ENCODE measurements at places on chromosomes 4 and X.

GRCh38 chrX:129721870-129722269 lies 16.9 kb upstream of the XPNPEP2 start:
- DNase-seq = no peak

- no peak for DNase-seq
These were observed 997.4 kb upstream of the PRKX start for GRCh38 chrX:4710618-4711433.

DNA sequence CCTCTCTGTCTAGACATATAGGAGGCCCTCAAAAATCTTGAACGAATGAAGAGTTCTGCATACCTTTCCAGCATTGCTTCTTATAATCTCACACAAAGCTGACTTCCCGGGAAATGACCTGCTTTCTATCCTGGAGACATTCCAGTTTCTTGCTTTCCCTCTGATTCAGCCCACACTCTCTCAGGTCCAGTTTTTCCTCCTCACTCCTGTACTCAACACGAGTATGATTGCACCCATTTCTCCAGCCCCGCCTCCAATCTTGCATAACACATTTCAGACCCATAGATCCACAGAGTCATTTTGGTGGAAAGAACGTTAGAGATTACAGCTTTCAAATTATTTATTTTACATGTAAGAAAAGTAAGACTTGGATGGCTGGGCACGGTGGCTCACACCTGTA lies 127.5 kb upstream of the TLR3 start:
- no peak for DNase-seq

- no peak for DNase-seq
These were observed 380.6 kb downstream of the MAPK10 start for GRCh38 chr4:85979276-85979675.

DNA sequence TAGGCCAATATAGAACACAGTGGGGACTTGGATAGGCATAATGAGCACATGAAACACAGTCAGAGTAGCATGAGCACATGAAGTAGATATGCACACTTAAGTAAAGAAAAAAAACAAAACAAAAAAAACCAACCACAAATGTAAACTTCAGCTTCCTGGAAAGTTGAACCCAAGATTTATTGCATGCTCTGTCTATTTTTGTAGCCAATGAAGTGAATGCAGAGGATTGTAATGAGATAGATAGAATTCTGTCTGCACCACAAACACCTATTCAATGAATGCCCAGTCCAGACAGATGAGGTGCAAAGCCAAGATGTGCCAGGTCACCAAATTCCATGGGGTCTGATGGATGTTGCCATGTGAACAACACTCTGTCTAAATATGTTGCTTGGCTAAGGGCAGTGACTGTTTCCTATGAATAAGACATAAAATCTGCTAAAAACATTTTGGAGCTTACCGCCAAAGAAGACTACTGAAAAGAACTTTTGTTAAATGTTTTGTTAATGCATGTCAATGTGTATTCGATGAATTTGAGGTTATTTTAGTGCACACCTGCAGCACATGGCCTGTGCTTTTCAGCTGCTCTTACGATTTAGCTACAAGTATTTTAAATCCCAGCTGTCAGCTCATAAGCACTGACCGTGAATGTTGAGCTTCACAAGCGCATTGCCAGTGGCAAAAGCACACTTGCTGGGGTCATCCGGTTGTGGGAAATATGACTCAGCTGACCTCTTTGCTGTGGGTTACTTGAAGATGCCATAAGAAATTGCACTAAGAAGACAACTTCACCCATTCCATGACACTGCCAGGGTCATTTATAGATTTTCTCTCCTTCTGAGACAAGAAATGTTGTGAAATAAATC lies 374.8 kb upstream of the GNPDA2 start:
- no peak for DNase-seq
